ENCODE measurements at places on chromosomes 16 and 17. TPM values are rescaled to one million over a fixed set of nuclear protein-coding genes. Genes with fewer than 3 reads are reported as not detected.

Gene TMED6
- total RNA-seq: not detected

- no peak for DNase-seq
- H3K36me3 ChIP-seq: no peaks in the 10 kb centered on the region
- H3K27ac ChIP-seq: peak overlapping the region; percentile 54
- no peaks in the 10 kb centered on the region for H3K27me3 ChIP-seq
- no peak overlapping the region for H3K4me3 ChIP-seq
These were observed 4.5 kb downstream of the RMI2 start for GRCh38 chr16:11349599-11350276.

DNA sequence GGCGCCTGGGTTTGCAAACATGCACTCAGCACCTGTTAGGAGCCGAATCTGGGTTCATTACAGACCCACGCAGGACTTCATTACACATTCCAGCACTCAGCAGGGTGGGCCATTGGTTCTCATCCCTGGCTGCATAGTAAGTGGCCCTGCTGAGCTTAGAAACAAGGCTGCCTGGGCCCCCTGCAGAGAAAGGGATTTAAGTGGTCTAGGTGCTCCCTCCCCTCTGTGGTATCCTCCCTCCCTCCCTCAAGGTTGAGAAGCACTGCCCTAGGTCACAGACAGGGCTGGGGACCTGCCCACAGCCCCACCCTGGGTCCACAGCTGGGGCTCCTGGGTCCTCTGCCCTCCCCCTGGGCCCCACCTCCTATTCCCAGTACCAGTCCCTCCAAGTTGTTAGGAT is 28.3 kb downstream of the WNT3 start:
- DNase-seq: no peak
- H3K4me1 ChIP-seq: no peaks in the 10 kb centered on the region
- H3K36me3 ChIP-seq: no peaks in the 10 kb centered on the region
- no peak overlapping the region for H3K27ac ChIP-seq
- H3K4me3 ChIP-seq: no peak overlapping the region

GRCh38 chr17:41972571-41973407 is 6.2 kb downstream of the CNP start:
- peaks cover 64% of the 10 kb centered on the region for H3K36me3 ChIP-seq
- DNase-seq: no peak
- no peaks in the 10 kb centered on the region for H3K27me3 ChIP-seq
- H3K4me3 ChIP-seq: no peak overlapping the region
- H3K4me1 ChIP-seq: peaks cover 22% of the 10 kb centered on the region

- H3K4me1 ChIP-seq: peaks cover 24% of the 10 kb centered on the region
- H3K27me3 ChIP-seq: no peaks in the 10 kb centered on the region
- DNase-seq: no peak
- no peak overlapping the region for H3K4me3 ChIP-seq
- peak overlapping the region; percentile 7 for H3K27ac ChIP-seq
These were observed 46.5 kb upstream of the SLC47A1 start for GRCh38 chr17:19487024-19487600.

- H3K27me3 ChIP-seq: no peaks in the 10 kb centered on the region
- peak overlapping the region; percentile 30 for H3K4me3 ChIP-seq
- H3K4me1 ChIP-seq: peaks cover 12% of the 10 kb centered on the region
- no peaks in the 10 kb centered on the region for H3K36me3 ChIP-seq
- peak overlapping the region; percentile 82 for H3K27ac ChIP-seq
- no peak for DNase-seq
These were observed 65.8 kb upstream of the SMIM36 start for GRCh38 chr17:55576996-55577586.

- H3K27me3 ChIP-seq: no peaks in the 10 kb centered on the region
- H3K36me3 ChIP-seq: no peaks in the 10 kb centered on the region
- no peak overlapping the region for H3K4me3 ChIP-seq
- peaks cover 61% of the 10 kb centered on the region for H3K4me1 ChIP-seq
These were observed 8.2 kb downstream of the SYNGR2 start for GRCh38 chr17:78176548-78177025.

- H3K4me3 ChIP-seq: no peak overlapping the region
- H3K36me3 ChIP-seq: no peaks in the 10 kb centered on the region
- H3K27me3 ChIP-seq: no peaks in the 10 kb centered on the region
- H3K4me1 ChIP-seq: peaks cover 3% of the 10 kb centered on the region
These were observed 9.2 kb downstream of the FAM20A start for GRCh38 chr17:68592009-68592408.

DNA sequence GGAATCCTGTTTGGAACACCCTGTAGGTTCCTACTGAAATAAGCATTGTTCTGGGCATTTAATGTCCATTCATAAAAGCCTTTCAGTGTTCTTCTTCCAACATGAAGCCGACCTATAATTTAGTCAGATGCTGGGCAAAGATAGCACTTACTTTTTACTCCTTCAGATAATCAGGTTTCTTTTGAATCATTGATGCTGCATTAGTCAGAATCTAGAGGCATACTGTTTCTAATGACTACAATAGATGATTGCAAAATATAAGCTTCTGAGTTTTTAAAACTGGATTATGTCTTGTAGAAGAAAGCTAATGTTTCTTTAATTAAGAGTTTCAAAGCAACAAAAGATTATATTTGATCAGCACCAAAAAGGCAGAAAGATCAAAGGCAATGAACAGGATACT is 16.0 kb downstream of the MMD start:
- H3K27ac ChIP-seq: no peak overlapping the region
- H3K36me3 ChIP-seq: peaks cover 64% of the 10 kb centered on the region
- no peaks in the 10 kb centered on the region for H3K27me3 ChIP-seq
- no peak for DNase-seq

- no peaks in the 10 kb centered on the region for H3K36me3 ChIP-seq
- H3K27me3 ChIP-seq: no peaks in the 10 kb centered on the region
- DNase-seq: no peak
- H3K27ac ChIP-seq: no peak overlapping the region
- H3K4me3 ChIP-seq: no peak overlapping the region
These were observed 81.0 kb downstream of the RPTOR start for GRCh38 chr17:80625627-80626026.

Gene GAS2L2
- 0.45 TPM for total RNA-seq

Gene CD300LB
- total RNA-seq: not detected

DNA sequence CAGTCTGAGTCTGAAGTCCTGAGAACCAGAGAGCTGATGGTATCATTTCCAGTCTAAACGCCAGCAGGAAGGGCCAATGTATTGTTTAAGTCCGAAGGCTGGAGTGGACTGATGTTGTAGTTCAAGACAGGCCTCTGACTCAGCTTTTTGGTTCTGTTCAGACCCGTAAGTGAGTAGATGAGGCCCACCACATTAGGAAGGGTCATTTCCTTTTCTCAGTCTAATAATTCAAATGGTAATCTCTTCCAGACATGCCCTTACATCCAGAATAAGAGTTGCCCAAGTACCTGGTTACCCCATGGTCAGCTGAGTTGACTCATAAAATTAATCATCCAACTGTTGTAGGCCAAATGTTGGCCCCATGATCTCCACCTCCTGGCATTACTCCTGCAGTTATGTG is 442.6 kb upstream of the HSBP1 start:
- no peaks in the 10 kb centered on the region for H3K36me3 ChIP-seq
- no peak for DNase-seq
- H3K27ac ChIP-seq: no peak overlapping the region
- no peaks in the 10 kb centered on the region for H3K4me1 ChIP-seq
- H3K4me3 ChIP-seq: no peak overlapping the region

GRCh38 chr17:49545806-49546545 is 29.7 kb upstream of the NXPH3 start:
- no peak overlapping the region for H3K27ac ChIP-seq
- no peaks in the 10 kb centered on the region for H3K36me3 ChIP-seq
- no peaks in the 10 kb centered on the region for H3K4me1 ChIP-seq
- no peaks in the 10 kb centered on the region for H3K27me3 ChIP-seq

Gene GFAP
- 1.2 TPM for total RNA-seq

Gene FAM20A
- 1.7 TPM for total RNA-seq

Gene CAVIN1
- 883 TPM for total RNA-seq

DNA sequence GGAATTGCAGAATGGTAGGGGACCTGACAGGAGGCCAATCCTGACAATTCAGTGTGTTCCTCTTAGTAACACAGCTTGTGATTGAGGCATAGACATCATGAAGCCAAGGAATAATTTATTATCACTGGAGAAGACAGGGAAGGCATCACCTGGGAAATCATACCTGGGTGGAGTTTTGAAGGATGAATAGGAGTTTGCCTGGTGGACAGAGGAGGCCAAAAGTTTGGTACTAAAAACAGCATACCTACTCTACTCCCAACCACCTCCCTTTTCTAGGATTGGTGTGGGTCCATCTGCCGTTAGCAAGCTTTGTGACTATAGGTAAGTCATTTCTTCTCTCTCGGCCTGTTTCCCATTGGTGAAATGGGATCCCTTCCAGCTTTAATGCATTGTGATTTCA is 88.0 kb downstream of the RAB11FIP4 start:
- H3K4me1 ChIP-seq: no peaks in the 10 kb centered on the region
- DNase-seq: no peak
- H3K27me3 ChIP-seq: no peaks in the 10 kb centered on the region
- no peaks in the 10 kb centered on the region for H3K36me3 ChIP-seq
- no peak overlapping the region for H3K27ac ChIP-seq
- H3K4me3 ChIP-seq: no peak overlapping the region

- H3K4me1 ChIP-seq: no peaks in the 10 kb centered on the region
- no peak for DNase-seq
- H3K27ac ChIP-seq: no peak overlapping the region
- no peaks in the 10 kb centered on the region for H3K36me3 ChIP-seq
- H3K27me3 ChIP-seq: peaks cover 4% of the 10 kb centered on the region
These were observed 571.4 kb upstream of the SALL1 start for GRCh38 chr16:51722467-51722866.

GRCh38 chr16:56305956-56306565 is 114.8 kb downstream of the GNAO1 start:
- H3K4me3 ChIP-seq: no peak overlapping the region
- H3K36me3 ChIP-seq: no peaks in the 10 kb centered on the region
- H3K4me1 ChIP-seq: no peaks in the 10 kb centered on the region
- no peak for DNase-seq
- no peaks in the 10 kb centered on the region for H3K27me3 ChIP-seq

GRCh38 chr17:760371-760770 is 8.3 kb upstream of the GEMIN4 start:
- no peak for DNase-seq
- H3K4me1 ChIP-seq: no peaks in the 10 kb centered on the region
- H3K27me3 ChIP-seq: no peaks in the 10 kb centered on the region
- H3K4me3 ChIP-seq: no peak overlapping the region
- H3K27ac ChIP-seq: no peak overlapping the region

GRCh38 chr16:83587201-83587600 is 220.6 kb upstream of the HSBP1 start:
- no peaks in the 10 kb centered on the region for H3K36me3 ChIP-seq
- no peak overlapping the region for H3K27ac ChIP-seq
- H3K4me1 ChIP-seq: no peaks in the 10 kb centered on the region
- H3K4me3 ChIP-seq: no peak overlapping the region
- no peak for DNase-seq

DNA sequence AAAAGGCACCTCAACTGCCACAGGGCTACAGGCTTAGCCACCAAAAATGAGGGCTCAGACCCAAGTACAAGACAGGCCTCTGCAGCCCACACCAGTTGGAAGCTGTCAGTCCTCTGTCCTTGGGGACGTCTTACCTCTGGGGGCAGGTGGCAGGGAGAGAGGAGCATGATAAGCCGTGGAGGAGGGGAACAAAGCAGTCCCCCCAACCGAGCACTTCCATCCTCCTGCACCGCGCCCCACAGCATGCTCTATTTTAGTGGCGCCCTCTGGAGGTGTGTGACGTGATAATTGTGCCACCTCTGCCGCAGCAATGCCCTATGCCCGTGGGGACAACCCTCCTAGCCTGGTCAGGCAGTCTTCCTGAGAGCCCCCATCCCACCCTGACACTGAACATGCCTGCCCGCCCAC is 13.6 kb downstream of the G6PC3 start:
- H3K27ac ChIP-seq: no peak overlapping the region
- DNase-seq: no peak
- H3K27me3 ChIP-seq: no peaks in the 10 kb centered on the region
- H3K36me3 ChIP-seq: peaks cover 38% of the 10 kb centered on the region

Gene TLE7
- not detected for total RNA-seq

DNA sequence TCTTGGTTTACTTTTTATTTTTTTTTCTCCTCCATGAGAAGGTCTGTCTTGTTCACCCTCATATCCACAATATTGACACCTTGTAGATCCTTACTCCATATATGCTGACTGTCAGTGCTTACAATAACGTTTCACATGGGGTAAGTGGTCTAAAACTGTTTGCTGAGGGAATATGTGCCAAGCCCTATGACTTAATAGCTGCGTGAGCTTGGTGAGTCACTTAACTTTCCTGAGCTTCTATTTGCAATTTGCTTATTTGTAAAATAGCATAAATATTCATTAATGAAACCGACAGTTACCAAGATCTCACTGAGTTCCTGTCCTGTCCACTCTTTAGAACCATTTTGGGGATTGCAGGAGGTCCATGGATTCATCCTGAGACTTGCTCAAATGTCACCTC is 190.7 kb downstream of the CCT6B start:
- DNase-seq: no peak
- no peak overlapping the region for H3K4me3 ChIP-seq
- H3K27ac ChIP-seq: no peak overlapping the region
- H3K27me3 ChIP-seq: no peaks in the 10 kb centered on the region

- DNase-seq: no peak
- no peaks in the 10 kb centered on the region for H3K27me3 ChIP-seq
- H3K4me1 ChIP-seq: peaks cover 14% of the 10 kb centered on the region
- H3K4me3 ChIP-seq: no peak overlapping the region
- no peak overlapping the region for H3K27ac ChIP-seq
These were observed 1.2 kb upstream of the SEPTIN1 start for GRCh38 chr16:30383521-30383920.

Gene TNFRSF13B
- 0.66 TPM for total RNA-seq

Gene CA4
- 3.6 TPM for total RNA-seq

Gene CCDC200
- not detected for total RNA-seq

DNA sequence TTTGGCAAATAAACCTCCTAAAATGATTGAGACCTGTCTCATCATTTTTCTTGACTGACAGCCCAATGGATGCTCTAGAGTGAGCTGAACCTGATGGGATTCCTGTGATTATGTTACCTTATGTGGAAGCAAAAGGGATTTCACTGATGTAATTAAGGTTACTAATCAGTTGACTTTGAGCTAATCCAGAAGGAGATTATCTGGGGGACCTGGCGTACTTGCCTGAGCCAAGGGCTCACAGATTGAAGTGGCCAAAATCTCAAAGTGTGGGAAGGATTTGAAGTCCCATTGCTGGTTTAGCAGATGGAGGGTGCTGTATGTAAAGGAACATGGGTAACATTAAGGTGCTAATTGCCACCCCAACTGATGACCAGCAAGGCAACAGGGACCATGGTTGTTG is 214.0 kb downstream of the CPPED1 start:
- DNase-seq: no peak
- no peaks in the 10 kb centered on the region for H3K36me3 ChIP-seq
- H3K4me3 ChIP-seq: no peak overlapping the region
- no peaks in the 10 kb centered on the region for H3K27me3 ChIP-seq

DNA sequence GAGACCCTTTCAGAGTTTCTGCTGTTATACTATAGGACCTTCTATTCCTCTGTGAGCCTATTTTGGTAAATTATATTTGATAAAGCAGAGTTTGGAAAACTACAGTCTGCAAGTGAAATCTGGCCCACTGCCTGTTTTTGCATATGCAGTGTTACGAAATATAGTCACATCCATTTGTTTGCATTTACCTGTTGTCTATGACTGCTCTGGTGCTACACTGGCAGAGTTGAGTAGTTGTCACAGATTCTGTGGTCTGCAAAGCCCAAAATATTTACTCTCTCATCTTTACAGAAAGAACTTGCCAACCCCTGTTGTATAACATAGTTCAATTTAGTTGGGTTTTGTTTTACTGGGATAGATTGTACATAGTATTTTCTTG is 42.3 kb downstream of the TNRC6A start:
- H3K27ac ChIP-seq: no peak overlapping the region
- DNase-seq: no peak
- H3K27me3 ChIP-seq: no peaks in the 10 kb centered on the region
- H3K4me1 ChIP-seq: peaks cover 60% of the 10 kb centered on the region

GRCh38 chr17:21686165-21687015 is 5.9 kb upstream of the KCNJ18 start:
- H3K4me3 ChIP-seq: no peak overlapping the region
- DNase-seq: no peak
- H3K36me3 ChIP-seq: no peaks in the 10 kb centered on the region

Data from esophagus muscularis mucosa (tissue), 4 donors.